ENCODE measurements at places on chromosomes 6 and 20.

DNA sequence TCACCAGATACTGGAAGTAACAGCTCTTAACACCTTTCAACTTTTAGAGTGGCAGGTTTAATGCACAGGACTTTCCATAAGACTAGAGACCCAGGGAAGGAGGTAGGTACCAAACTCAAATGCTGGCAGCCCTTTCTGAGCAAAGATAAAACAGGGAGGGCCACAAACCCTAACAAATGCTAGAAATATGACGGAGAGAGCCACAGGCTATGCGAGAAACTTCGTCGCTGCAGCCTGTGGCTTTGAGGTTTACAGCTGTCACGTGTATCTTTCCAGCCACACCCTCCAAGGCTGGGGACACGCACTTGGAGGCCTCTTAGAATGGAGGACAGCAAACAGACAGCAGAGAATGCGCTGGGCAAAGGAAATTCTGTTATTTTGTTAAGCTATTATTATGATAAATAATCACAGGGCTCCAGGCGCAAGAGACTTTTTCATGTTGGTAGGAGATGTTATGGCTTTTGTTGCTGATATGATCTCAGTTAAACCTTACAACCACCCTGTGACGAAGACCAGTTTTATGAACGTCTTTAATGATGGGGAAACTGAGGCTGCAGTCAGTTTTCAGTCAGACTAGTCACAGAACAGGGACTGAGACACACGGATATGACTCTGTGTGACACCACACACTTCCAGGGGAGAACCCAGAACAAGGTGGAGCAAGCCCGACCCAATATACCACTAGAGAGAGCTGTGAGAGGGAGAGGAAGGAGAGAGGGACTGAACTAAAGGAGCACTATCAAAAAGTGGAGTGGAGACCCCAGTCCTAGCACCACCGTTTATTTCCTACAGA, 2.0 kb downstream of the TRAM2 start:
- peak; percentile 65 for DNase-seq

- DNase-seq: no peak
Observed at GRCh38 chr6:152595499-152595898, 41.7 kb downstream of the SYNE1 start.

- DNase-seq: peak; percentile 76
Observed at GRCh38 chr20:35767683-35768481, 3.9 kb upstream of the PHF20 start.

GRCh38 chr6:12570461-12571030, 146.0 kb upstream of the PHACTR1 start:
- DNase-seq: no peak

DNA sequence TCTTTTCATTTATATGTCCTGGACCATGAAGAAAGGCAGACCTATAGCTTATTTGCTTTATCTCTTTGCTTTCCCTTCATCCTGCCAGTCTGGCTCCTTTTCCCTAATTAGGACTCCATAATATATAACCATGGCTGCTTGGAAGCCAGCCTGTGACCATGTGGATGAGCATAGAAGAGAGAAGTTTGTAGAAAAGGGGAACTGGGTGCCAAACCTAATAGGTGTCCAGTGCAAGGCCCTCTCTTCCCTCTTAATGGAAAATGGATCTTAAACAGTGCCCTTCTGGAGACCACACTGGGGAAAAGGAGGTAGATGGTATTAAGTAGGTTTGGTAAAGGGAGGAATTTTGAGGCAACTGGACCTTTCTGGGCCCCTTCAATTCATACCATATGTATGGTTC, 16.7 kb upstream of the OSTM1 start:
- no peak for DNase-seq

DNA sequence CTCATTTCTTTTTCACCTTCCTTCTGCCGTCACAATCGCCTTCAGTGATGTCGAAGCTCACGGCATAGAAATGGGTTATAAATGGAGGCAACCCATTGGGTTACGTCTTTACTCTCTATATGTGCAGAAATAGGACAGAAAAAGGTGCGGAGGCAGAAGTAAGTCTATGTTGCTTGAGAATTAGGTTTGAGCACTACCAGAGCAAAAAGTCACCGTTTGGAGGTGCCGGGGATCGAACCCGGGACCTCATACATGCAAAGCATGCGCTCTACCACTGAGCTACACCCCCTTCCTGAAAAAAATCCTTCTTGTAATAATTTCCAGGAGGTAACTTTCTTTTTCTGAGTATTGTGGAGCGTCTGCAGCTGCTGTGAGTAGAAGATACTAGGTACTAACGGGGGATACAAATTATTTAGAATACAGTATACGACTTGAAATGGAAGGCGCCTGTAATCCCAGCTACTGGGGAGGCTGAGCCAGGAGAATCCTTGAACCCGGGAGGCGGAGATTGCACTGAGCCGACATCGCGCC, 134.2 kb downstream of the TRIM27 start:
- no peak for DNase-seq

DNA sequence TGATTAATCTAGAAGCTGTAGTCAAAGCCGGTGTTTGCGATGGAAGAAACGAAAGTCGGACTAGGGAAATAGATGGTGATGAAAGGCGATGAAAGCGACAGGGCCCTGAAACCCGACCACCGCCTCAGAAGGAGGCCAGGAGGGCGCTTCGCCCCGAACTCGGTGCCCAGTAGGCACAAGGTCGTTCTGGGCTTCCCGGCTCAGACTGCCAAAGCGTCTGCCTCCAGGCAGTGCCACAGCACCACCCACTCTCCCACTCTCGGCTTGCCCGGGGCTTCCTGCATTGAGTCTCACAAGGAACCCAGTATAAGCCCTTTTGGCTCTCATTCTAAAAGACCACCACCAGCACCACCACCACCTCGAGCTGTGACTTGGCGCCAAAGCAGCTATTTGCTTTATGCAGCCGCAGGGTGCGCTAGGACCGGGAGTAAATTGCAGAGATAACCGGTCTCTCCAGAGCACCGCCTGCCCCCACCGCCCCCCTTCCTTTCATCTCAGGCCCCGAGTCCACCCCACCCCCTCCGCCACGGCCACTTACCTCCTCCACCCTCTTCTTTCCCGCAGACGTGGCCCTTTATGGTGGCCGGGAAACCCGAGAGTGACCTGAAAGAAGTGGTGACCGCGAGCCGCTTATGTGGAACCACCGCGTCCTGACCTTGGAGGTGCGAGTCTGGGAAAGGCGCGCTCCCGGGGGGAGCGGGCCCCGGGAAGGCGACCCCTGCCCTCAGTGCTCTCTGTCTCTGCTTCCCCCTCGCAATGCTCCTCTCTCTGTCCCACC, 2.4 kb downstream of the TCF21 start:
- DNase-seq: no peak

DNA sequence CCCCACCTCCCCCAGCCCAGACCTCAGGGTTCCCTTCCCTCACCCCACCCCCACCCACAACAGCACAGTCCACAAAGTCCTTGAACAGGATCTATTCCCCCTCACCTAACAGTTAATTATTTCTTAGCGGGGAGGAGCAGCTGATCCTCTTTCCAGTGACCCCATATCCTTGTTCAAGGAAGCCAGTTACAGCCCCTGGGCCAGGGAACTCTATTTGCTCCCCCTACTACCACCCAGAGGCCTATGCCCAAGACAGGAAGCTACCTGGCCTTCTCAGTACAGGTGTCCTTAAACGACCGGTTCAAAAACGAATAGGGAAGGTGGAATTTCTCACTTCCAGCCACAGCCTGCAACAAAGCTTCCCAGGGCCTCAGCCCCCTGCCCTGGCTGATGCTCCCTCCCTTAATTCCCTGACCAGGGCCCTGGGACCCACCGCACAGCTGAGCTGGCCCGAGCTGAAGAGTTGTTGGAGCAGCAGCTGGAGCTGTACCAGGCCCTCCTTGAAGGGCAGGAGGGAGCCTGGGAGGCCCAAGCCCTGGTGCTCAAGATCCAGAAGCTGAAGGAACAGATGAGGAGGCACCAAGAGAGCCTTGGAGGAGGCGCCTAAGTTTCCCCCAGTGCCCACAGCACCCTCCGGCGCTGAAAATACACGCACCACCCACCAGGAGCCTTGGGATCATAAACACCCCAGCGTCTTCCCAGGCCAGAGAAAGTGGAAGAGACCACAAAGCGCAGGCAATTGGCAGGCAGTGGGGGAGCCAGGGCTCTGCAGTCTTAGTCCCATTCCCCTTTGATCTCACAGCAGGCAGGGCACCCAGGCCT, 778 bp downstream of the MCCD1 start:
- DNase-seq: no peak

DNA sequence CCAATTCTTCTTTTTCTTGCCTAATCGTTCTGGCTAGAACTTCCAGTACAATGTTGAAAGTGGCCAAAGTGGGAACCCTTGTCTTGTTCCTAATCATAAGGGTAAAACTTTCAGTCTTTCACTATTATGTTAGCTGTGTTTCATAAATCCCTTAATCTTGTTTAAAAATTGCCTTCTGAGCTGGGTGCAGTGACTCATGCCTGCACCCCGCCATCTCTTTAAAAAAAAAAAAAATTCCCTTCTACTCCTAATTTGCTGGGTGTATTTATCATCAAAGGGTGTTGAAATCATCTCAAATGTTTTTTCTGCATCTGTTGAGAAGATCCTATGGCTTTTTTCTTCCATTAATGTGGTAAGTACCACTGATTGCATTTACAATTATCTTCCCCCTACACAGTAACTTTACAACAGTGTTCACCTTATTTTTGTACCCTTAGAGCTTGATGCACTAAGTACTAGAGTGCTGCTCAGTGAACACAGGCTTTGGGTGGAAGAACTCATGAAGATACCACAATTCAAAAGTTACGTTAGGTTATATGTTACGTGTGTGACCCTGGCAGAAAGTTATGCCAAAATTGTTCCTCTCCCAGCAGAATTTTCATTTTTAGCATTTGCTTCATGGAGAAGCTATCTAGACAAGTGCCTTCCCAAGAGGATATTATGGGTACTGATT, 9.7 kb downstream of the SNRPB start:
- DNase-seq: no peak

GRCh38 chr6:58419321-58419720, 1101.9 kb downstream of the PRIM2 start:
- no peak for DNase-seq

DNA sequence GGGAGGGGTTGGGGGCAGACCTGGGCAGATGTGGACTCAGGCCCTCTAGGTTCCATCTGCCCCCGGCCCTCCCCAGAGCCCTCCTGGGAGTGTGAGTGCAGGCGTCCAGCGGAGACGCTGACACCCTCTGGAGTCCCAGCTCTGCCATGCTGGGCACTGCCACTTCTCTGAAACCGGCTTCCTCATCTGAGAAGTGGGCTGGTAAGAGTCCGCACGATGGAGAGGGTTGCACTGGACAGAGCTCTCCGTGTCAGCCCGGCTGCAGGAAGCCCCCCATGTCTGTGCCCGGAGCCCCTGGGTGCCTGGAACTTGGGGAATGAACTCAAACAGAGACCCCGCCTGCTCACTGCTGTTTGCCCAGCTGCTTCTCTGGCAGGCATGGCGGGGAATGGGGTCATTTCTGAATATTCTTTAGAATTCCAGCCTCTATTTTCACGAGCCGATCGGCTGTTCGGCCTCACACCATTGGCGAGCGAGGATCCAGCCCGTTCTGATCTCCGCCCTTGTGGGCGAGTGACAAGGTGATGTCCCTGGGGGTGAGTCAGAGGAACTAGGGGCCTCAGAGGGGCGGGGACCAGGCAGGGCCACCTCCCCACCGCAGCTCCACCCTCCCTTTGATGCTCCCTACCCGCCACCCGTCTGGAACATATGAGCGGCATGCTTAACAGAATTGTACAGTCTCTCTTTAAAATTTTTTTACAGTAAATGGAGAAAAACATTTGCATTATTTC, 47.8 kb upstream of the GATA5 start:
- DNase-seq: peak; percentile 51

- no peak for DNase-seq
Observed at GRCh38 chr6:15551798-15552197, 111.0 kb downstream of the DTNBP1 start.

- no peak for DNase-seq
Observed at GRCh38 chr6:147648916-147649315, 140.4 kb downstream of the SAMD5 start.

DNA sequence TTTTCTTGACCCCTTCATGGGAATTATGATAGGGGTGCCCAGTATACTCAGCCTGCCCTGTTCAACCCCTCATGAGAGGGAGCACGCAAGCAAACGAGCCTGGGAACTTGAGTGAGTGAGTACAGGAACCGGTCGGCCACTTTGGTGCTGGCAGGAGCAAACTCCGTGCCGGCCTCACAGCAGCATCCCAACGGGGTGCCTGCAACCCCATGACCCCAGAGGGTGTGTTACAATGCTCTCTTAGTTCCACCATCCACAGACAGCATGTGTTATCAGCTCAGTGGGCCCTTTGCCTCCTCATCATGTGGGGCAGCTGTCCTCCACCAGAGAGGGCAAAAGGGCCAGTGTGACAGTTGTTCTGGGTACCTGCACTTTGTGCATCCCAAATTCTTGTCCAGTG, 289.8 kb downstream of the FRK start:
- no peak for DNase-seq

DNA sequence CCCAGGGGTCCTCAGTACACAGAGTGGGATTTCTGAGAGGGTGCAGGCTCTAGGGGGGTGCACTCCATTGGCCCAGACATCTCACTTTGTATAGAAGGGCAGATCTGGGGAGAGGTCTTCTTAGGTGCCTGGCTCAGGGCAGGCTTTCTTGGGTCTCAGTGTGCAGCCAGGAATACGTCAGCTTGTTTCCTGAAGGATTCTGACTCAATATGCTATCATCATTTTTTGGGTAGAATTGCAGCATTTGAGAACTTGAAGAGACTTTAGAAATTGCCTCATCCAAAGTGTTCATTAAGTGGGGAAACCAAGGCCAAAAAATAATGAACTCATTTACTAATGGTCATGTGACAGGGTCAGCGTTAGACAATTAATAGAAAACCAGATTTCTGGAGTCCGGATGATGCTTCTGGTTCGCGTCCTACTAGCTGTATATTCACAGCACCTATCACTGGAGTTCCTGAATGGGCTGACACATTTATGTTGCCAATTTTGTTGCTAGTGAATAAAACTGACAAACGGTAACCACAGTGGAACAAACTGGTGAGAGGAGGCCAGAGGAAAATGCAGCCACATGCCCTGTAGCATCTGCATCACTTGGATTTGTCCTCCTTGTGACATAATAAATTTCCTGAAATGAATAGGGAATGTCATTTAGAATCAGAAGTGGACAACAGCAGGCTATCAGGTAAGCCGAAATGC, 238.9 kb downstream of the TBC1D7 start:
- no peak for DNase-seq

GRCh38 chr20:54995553-54995952, 520.2 kb downstream of the DOK5 start:
- DNase-seq: no peak

GRCh38 chr6:7823552-7823951, 87.0 kb downstream of the TXNDC5 start:
- DNase-seq: no peak

All from CD4-positive, alpha-beta T cell treated with Interleukin-17A for 4 hours (primary cell).